Activated CD4-positive, alpha-beta T cell treated with anti-CD3 and anti-CD28 coated beads, Interleukin-2, amount 50 U/mL, for 4 hours (primary cell): ENCODE measurements at places on chromosomes 5 and 9.

DNA sequence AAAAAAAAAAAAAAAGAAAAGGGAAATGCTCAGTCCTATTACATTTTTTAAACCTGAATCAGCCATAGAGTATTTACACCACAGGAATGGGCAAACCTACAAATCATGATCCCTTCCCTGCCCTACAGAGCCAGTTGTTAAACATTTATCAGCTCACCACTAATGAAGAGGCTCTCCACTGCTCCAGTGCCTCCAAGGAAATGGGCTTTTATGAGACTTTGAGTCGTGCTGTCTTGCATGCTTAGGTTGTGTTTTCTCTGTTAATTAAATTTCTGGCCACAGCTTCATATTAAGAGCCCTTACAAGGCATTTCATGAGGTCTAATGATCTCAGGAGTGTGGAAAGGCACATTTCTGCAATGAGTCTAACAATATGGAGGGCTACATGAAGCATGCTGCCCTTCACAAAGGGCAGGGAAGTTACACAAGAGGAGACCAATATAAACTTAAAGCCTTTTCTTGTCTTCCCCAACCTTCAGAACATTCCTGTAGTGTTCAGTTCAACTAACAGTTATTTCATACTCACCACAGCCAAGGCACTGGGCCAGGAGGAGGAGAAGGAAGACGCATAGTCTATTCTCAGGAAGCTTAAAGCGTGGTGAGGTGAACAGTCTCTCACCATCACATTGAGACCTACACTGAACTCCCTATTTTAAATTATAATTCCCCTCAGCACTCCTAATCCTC is 140.1 kb upstream of the ABCA1 start:
- no peak for DNase-seq

DNA sequence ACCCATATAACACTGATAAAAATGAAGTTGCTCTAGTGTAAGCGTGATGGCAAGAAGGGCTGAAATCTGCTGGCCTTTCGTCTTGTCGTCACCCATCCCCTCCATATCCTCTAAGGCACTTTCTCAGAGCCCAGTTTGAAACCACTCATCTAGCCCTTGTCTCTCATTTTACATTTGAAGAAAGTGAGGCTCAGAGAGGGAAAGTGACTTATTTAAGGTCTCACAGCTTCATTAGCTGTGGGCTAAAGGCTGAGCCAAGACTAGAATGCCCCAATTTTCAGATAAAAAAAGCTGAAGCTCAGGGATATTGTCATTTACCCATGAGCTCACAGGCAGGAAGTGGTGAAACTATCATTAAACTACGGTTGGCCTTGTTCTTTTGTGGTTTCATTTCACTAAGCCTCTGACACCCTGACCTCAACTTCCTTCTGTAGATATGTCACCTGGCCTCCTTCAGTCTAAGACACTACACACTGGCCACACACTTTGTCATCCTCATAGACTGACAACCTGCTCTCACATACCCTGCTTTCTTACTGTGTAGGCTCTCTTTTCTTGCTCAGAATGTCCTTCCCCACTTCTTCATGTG is 176.7 kb upstream of the DMAC1 start:
- peak; percentile 21 for DNase-seq

- DNase-seq: peak; percentile 35
These were observed 84.9 kb downstream of the RGS3 start for GRCh38 chr9:113548221-113549041.

DNA sequence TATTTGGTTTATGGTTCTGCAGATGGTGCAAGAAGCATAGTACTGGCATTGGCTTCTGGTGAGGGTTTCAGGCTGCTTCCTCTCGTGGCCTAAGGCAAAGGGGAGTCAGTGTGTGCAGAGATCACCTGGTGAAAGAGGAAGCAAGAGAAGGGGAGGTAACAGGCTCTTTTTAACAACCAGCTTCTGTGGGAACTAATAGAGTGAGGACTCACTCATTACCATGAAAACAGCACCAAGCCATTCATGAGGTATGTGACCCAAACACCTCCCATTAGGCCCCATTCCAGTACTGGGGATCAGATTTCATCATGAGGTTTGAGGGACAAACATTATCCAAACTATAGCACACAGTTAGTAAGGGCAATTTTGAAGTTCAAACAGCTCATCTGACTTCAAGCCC is 263.5 kb downstream of the TMEM38B start:
- DNase-seq: no peak

GRCh38 chr5:180008433-180008832 is 63.1 kb downstream of the RNF130 start:
- DNase-seq: no peak

- DNase-seq: no peak
These were observed 1200.2 kb upstream of the CDH6 start for GRCh38 chr5:29993286-29993685.

- DNase-seq: no peak
These were observed 25.7 kb upstream of the PPP3R2 start for GRCh38 chr9:101620452-101620851.

GRCh38 chr5:104361932-104362331 is 799.3 kb upstream of the NUDT12 start:
- no peak for DNase-seq

- no peak for DNase-seq
These were observed 23.4 kb downstream of the TENT4A start for GRCh38 chr5:6736524-6737042.

GRCh38 chr5:178832618-178833201 is 27.0 kb upstream of the ZNF354B start:
- no peak for DNase-seq

GRCh38 chr5:4704951-4705350 is 435.2 kb upstream of the ADAMTS16 start:
- no peak for DNase-seq

GRCh38 chr5:176739461-176740051 is 70.8 kb upstream of the UNC5A start:
- DNase-seq: no peak

- DNase-seq: no peak
These were observed 20.2 kb upstream of the NREP start for GRCh38 chr5:111776913-111777781.

DNA sequence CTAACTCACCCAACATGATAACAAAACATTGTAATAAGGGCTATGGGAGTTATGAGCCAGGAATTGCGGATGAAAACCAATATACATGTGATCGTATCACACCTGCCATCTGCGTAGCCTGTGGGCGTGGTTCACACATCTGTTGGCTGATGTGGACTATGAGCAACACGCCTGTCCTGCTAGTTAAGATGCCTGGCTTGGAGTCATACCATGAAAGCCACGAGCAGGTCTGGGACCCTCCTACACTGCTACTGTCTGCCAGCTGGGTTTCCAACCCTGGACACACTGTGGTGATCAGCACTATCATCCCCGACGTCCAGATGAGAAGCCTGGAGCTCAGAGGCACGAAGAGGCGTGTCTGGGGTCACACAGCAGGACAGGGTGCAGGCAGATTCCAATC is 40.2 kb downstream of the STK10 start:
- no peak for DNase-seq

- no peak for DNase-seq
These were observed 534 bp downstream of the SRFBP1 start for GRCh38 chr5:121962347-121962670.

DNA sequence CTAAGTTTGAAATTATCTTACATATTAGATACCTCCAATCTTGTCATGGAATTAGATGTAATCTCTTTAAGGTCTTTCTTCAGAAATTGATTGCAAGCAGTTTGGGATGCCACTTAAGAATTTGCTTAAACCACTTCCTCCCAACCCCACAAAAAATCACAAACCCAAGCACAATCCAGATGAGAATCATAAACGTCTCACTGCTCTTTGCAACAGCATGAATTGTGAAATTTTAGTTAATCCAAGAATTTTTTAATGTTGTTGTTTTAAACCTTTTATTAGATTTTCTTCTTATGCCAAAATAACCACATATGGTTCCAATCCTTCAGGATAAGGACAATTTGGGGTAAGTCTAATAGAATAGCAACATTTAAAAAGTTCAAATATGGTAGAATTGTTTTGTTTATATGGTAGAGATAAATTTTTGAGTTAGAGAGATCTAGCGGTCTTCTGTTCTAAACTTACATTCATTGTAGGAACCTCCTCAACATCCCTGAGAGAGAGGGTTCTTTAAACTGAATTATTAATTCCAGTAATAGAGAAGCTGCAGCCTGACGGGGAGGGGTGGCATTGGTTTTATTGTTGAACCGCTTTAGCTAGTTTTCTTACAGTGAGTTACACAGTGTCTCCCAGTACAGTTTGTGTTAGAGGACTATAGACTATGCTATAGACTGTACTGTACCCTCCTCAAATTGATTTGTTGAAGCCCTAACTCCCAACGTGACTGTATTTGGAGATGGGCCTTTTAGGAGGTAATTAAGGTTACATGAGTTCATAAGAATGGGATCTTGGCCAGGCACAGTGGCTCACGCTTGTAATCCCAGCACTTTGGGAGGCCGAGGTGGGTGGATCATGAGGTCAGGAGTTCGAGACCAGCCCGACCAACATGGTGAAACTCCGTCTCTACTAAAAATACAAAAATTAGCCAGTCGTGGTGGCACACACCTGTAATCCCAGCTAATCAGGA is 24.8 kb upstream of the IL6ST start:
- no peak for DNase-seq

- DNase-seq: no peak
These were observed 7.7 kb upstream of the SCGB3A1 start for GRCh38 chr5:180598797-180599589.

GRCh38 chr5:142852416-142853198 is 82.4 kb downstream of the ARHGAP26 start:
- DNase-seq: no peak

DNA sequence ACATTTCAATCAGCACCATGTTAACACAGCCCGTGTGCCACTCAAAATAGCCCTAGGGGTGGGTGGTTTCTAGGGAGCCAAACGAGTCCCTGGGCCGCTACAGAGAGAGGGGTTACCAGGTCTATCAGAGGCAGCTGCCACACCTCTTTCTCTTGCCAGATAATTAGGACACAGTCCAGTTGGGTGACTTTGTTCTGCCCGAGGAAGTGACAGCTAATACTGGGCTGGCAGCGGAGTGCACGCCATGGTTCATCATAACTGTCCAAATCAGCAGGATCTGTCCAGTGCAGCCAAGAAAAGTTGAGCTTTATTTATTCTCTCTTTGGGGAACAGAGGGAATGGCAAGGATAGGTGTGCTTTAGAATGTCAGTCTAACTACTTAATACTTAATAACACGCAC is 583.8 kb downstream of the BRINP1 start:
- no peak for DNase-seq

- DNase-seq: no peak
These were observed 94.0 kb upstream of the ALDH1B1 start for GRCh38 chr9:38298503-38298902.

DNA sequence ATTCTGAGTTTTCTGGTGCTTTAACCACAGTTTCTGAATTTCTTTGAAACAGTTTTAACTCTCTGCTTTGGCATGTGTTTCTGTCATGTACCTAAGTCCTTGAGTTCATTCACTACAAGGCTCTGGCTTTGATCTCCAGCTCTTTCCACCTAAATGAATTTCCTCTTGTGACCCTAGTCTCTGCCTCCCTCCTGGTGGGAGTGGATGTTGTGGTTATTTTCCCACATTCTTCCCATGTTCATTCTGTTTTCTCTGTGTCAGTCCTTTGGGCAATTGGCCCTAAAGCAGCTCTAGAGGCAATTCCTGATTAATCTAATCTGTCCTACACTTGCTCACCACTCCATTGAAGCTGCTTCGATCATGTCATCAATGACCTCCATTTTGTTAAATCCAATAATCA is 28.4 kb upstream of the DPYSL3 start:
- DNase-seq: no peak

DNA sequence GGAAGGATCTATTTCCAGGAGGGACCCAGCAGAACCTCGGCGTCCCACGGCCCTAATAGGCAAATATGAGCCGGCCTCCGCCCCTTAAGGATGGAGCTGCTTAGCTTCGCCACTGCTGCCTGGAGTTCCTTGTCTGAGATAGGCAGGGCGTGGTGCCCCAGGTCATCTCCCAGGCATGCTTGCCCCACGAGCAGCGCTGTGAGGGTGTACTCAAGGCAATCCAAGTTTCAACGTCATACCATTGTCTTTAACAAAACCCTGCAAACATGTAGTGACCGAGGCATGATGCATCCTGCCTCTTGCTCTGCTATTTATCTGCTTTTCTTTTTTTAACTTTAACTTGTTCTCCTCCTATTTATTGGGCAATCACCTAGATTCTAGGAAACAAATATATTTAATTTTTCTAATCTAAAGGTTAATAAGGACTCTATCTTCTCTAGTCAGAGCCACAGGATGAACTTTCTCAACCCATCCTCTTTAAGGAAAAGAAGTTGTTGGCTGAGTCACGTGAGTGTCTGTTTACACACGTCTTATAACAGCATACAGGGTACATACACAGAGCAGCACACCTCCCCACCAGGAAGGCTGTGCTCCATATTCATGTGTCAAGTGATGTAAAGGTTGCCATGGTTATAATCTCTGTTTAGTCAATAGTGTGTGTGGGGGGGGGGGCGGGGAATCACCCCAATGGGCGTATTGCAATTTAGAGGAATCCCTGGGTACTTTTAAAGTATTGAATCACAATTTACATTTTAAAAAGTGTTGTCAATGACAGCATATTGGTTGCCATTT is 27.3 kb upstream of the ZSWIM6 start:
- no peak for DNase-seq

GRCh38 chr5:158265931-158266700 is 407.2 kb upstream of the CLINT1 start:
- no peak for DNase-seq

DNA sequence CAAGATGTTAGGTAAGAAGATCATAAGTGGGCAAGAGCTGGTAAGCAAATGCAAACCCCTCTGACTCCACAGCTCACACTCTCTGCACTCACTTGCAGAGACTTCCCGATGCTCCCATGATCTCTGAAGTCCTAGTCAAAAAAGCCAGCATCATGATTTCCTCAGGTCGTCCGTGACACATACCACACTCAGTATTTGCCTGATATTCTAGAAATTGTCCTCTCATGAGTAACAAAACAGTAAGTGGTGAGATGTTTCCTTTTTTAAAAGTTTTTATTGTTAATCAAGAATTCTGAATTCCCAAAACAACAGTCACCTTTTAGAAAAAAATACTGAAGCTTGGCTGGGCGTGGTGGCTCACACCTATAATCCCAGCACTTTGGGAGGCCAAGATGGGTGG is 194.6 kb downstream of the DENND1A start:
- DNase-seq: no peak

DNA sequence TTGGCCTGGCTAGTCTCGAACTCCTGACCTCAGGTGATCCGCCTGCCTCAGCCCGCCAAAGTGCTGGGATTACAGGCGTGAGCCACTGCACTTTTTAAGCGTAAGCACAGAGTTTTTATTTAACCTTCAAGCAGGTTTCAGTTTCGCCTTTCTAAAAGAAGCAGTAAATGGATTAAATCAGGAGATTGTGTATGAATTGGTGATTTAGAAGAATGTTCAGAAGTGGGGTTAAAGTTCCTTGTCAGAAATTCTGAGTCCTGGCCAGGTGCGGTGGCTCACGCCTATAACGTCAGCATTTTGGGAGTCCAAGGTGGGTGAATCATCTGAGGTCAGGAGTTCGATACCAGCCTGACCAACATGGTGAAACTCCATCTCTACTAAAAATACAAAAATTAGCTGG is 12.2 kb downstream of the HSPA4 start:
- no peak for DNase-seq

- no peak for DNase-seq
These were observed 1.1 kb downstream of the NDOR1 start for GRCh38 chr9:137206602-137207001.

GRCh38 chr5:135850231-135850630 is 15.8 kb downstream of the SLC25A48 start:
- DNase-seq: no peak

- no peak for DNase-seq
These were observed 22.1 kb upstream of the FAM13B start for GRCh38 chr5:138054847-138055558.

- no peak for DNase-seq
These were observed 829.6 kb upstream of the ZNF608 start for GRCh38 chr5:125575891-125576505.

GRCh38 chr9:109855540-109855939 is 75.5 kb downstream of the PALM2AKAP2 start:
- no peak for DNase-seq
